ENCODE measurements at places on chromosomes 3 and 15.
A peak's percentile ranks its signal among the peaks of the same experiment; 100 is the strongest.

DNA sequence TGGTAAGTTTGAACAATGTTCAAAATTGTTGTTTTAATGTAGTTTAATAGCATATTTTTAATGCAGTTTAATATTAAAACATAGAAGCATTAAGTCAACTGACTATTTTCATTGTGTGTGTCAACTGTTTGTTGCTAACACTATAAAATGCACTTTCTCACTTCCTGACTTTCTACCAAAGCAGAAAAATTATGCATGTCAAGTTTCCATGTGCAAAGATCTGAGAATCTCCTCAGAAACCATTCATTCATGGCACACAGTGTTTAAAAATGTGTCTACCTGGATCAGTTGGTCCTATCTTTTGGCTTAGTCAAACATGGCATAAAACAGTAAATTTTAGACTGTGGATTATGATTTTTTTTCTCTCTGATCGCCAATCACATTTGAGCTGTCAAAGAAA is 156.0 kb downstream of the PLD1 start:
- no peak overlapping the region for H3K27ac ChIP-seq
- no peaks in the 10 kb centered on the region for H3K36me3 ChIP-seq
- no peak overlapping the region for H3K4me3 ChIP-seq

- DNase-seq = no peak
- H3K36me3 ChIP-seq = peaks cover 45% of the 10 kb centered on the region
- H3K27me3 ChIP-seq = no peaks in the 10 kb centered on the region
- no peak overlapping the region for H3K4me3 ChIP-seq
- H3K27ac ChIP-seq = no peak overlapping the region
Measured at GRCh38 chr3:123110282-123110975, 43.6 kb downstream of the PDIA5 start.

- H3K4me1 ChIP-seq = no peaks in the 10 kb centered on the region
- no peak for DNase-seq
- no peaks in the 10 kb centered on the region for H3K36me3 ChIP-seq
- H3K27ac ChIP-seq = no peak overlapping the region
- H3K4me3 ChIP-seq = no peak overlapping the region
- peaks cover 5% of the 10 kb centered on the region for H3K27me3 ChIP-seq
Measured at GRCh38 chr3:8460050-8460708, 41.4 kb upstream of the LMCD1 start.

DNA sequence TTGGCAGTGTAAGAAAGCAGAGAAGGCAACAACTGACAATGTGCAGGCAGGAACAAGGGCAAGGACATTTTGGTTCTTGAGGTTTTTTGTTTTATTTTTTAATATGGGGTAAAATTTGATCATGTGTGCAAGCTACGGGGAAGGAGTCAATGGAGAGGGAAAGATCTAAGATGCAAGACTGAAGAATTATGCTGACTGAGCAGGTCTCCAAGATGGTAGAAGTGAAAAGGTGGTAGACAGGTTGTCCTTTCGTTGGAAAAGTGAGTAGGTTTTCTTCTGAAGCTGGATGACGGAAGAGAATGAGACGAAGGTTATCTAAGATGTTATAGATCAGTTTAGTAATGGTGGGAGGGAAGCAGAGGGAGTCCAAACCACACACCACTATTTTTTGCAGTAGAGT is 4.2 kb downstream of the CD47 start:
- H3K27ac ChIP-seq = no peak overlapping the region
- no peak overlapping the region for H3K4me3 ChIP-seq
- H3K36me3 ChIP-seq = peaks cover 12% of the 10 kb centered on the region
- DNase-seq = no peak
- no peaks in the 10 kb centered on the region for H3K27me3 ChIP-seq
- H3K4me1 ChIP-seq = peaks cover 2% of the 10 kb centered on the region

GRCh38 chr15:78212008-78212407 is 22.4 kb downstream of the ACSBG1 start:
- H3K4me3 ChIP-seq = no peak overlapping the region
- H3K4me1 ChIP-seq = no peaks in the 10 kb centered on the region
- no peak overlapping the region for H3K27ac ChIP-seq
- H3K27me3 ChIP-seq = no peaks in the 10 kb centered on the region
- H3K36me3 ChIP-seq = no peaks in the 10 kb centered on the region

GRCh38 chr3:194686414-194686815 is 732 bp downstream of the FAM43A start:
- H3K27ac ChIP-seq = peak overlapping the region; percentile 80
- H3K4me3 ChIP-seq = peak overlapping the region; percentile 89
- peak; percentile 12 for DNase-seq
- no peaks in the 10 kb centered on the region for H3K36me3 ChIP-seq
- peaks cover 25% of the 10 kb centered on the region for H3K27me3 ChIP-seq

- peaks cover 14% of the 10 kb centered on the region for H3K27me3 ChIP-seq
- no peak for DNase-seq
- H3K27ac ChIP-seq = no peak overlapping the region
- H3K4me1 ChIP-seq = no peaks in the 10 kb centered on the region
- H3K4me3 ChIP-seq = no peak overlapping the region
- no peaks in the 10 kb centered on the region for H3K36me3 ChIP-seq
Measured at GRCh38 chr3:150905746-150906145, 507 bp upstream of the MINDY4B start.

- H3K4me1 ChIP-seq = no peaks in the 10 kb centered on the region
- no peaks in the 10 kb centered on the region for H3K27me3 ChIP-seq
- H3K4me3 ChIP-seq = no peak overlapping the region
- no peaks in the 10 kb centered on the region for H3K36me3 ChIP-seq
- no peak for DNase-seq
Measured at GRCh38 chr3:102400766-102401165, 34.0 kb upstream of the ZPLD1 start.

Measured in activated naive CD8-positive, alpha-beta T cell treated with anti-CD3 and anti-CD28 coated beads, Interleukin-2, amount 50 U/mL, for 24 hours (primary cell).